ENCODE measurements at places on chromosomes 5 and 9.

DNA sequence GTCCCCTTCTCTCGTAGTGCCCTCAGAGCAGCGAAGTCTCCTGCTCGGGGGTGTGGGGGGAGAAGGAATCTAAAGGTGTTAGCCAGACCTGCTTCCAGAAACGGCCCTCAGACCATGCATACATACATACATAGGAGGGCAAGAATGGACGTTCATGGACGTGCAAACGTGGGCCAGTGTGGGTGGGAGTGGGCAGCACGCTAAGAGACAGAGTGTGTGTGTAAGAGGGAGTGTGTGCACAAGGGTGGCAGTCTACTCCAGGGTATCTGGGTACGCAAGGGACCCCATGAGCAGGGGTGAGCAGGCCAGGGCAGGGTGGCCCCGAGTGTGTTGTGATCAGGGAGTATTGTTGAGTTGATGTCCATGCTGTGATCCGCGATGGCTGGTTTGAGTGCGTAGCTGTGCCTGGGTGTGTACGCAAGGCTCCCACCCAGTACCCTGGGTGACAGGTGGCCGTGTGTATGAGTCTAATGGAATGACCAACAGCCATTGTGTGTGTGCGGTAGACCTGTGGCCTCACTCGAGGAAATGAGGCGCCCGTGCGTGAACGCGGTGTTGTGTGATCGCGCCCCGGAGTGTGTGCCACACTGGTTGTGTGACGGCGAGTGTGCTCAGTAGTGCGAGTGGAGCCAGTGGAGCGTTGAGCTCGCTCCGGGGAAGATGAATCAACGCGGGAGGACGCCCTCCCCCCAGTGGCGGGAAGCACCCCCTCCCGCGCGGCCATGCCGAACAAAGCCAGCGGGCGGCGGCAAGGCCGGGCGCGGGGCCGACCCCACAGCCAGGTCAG, 826 bp downstream of the GPRIN1 start:
- no peak for DNase-seq

GRCh38 chr5:120146787-120147186, 317.3 kb upstream of the PRR16 start:
- no peak for DNase-seq

- DNase-seq, result no peak
Measured at GRCh38 chr9:84916769-84917168, 247.2 kb downstream of the NTRK2 start.

- no peak for DNase-seq
Measured at GRCh38 chr9:135039916-135040645, 47.4 kb upstream of the OLFM1 start.

GRCh38 chr9:68627594-68627993, 77.4 kb upstream of the PIP5K1B start:
- DNase-seq, result no peak

DNA sequence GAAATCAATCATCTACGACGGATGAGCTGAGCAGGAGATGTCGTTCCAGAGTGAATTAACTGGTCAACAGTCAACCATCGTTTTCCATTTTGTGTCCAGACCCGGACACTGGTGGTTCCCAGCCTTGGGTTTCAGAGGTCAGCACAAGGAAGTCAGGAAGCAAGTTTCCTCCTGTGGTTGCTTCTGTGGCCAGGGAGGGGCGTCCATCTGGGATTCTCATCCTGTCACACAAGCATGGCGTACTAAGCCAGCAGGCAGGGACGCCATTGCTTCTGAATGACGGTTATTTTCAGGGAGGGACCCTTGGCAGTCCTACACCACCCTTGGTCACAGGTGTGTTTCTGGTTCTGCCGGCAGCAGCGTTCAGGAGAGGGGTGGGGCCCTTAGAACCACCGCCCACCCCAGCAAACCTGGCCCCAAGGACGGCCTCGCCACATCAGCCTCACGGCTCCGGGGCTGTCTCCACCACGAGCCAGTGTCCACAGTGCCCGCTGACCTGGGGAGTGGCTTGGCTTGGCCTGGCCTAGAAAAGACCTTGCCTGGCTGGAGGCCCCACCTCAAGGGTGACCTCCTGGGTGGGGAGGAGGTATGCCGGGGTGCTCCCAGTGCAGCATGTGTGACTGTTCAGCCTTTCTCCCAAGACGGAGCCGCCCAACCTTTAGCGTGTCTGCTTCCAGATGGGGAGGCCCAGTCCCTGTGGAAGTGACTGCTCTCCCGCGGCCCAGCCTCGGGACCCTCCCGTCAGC, 25.2 kb downstream of the NDUFS6 start:
- DNase-seq, result no peak

GRCh38 chr9:127316586-127317323, 52.2 kb downstream of the GARNL3 start:
- DNase-seq, result no peak

GRCh38 chr9:38001430-38001829, 67.6 kb downstream of the SHB start:
- no peak for DNase-seq

DNA sequence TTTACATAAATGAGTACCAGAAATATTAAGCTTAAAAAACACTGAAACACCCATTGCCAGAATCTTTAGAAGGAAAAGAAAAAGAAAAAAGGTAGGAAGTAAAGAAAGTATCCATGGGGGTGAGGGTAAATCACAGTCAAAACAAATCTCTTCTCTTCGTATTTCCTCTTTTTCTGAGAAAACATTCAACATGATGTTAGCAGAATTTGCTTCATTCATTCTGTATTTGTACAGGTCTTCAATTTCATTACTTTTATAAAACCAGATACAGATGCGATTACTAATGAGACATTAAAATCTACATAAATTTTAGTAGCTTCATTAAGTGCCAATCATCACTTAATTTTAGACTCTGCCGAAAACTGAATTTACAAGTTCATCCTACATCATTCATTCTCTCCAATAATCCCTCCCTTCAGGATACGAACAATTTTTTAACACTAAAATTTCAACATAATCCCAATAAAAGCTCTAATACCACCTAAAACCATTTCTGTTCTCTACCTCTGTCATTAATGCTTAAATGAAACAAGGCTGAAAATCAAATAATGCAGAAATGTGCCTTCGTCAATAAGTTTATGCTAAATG, 7.0 kb downstream of the NR3C1 start:
- no peak for DNase-seq

GRCh38 chr5:103590221-103590620, 27.6 kb upstream of the NUDT12 start:
- no peak for DNase-seq

- DNase-seq, result no peak
Measured at GRCh38 chr5:177003649-177004048, 2.9 kb downstream of the UIMC1 start.

DNA sequence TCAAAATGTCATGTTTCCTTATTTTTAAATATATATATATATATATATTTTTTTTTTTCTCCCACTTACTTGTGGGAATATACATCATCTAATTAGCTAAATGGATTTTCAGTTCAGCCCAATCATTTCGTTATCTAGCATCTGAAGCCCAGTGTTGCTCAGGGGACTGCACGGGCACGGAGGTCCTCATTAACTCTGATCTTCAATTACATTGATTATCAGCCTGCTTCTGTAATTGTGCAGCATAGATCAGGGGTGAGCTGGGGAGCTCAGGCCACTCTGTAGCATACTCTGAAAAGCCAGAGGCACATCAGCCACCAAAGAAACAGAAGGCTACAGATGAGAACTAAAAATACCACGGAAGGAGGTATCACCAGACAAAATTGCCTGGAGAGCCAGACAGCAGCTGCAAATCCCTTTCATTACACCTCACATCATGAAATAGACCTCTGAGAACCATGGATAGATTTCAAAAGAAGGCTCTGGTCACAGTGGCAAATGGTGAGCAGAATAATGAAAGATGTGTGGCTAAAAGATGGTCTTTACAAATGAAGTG, 326.4 kb downstream of the TRIM32 start:
- no peak for DNase-seq

- no peak for DNase-seq
Measured at GRCh38 chr9:91349115-91349555, 12.6 kb downstream of the AUH start.

GRCh38 chr9:136803551-136804508, 3.9 kb upstream of the RABL6 start:
- DNase-seq, result no peak

DNA sequence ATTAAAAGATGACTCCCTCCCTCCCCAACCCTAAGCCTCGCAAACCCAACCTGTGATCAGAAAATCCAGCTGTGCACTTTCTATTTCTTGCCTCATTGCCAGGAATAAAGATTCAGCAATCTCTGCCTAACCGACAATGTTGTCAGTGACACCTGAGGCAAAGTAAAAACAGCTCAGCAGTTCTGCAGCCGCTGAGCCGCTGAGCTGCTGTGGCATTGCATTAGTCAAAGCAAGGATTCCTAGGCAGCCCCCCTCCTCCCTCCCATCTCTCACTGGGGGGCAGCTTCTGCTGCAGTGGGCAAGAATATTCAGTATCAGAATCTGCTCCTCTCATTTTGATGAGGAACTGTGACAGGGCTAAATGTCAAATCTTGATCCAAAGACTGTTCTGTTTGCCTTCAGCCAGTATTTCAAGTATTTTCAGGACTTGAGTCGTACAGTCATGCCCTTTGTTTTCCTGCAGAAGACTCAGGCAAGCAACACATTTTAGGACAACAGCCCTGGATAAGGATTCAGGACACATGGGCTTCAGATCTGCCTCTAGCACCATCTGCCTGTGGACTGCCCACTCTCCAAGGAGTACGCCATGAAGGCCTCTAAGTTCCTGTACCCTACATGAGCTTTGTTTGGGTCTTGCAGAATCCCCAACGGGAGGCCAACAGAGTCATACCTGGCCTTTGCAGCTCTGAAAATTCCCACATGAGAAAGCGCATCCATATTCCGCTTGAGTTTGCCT, 41.1 kb upstream of the DAP start:
- no peak for DNase-seq

GRCh38 chr5:135399794-135400542, 937 bp upstream of the MACROH2A1 start:
- DNase-seq, result no peak

DNA sequence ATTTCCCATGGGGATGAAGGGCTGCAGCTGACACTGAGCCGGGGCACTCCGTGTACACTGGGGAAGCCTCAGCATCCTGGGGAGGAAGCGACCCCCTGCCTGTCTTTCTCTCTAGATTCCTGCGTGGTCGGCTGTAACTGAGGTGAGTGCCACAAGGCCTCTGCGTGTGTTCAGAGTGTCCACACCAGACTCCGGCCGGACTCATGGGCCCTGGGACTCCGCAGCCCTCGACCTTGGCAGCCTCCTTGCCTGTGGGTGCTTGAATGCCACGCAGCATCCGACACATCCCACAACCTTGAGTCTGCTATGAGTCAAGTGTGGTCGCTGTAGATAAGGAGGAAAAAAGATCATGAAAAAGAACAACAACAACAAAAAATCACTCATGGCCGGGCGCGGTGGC, 23.4 kb downstream of the PAEP start:
- no peak for DNase-seq

GRCh38 chr5:132653716-132654115, 4.3 kb upstream of the IL13 start:
- DNase-seq, result no peak

- no peak for DNase-seq
Measured at GRCh38 chr5:17398431-17398830, 99.6 kb upstream of the TAF11L2 start.

GRCh38 chr9:137878146-137878941, 762 bp downstream of the CACNA1B start:
- no peak for DNase-seq

DNA sequence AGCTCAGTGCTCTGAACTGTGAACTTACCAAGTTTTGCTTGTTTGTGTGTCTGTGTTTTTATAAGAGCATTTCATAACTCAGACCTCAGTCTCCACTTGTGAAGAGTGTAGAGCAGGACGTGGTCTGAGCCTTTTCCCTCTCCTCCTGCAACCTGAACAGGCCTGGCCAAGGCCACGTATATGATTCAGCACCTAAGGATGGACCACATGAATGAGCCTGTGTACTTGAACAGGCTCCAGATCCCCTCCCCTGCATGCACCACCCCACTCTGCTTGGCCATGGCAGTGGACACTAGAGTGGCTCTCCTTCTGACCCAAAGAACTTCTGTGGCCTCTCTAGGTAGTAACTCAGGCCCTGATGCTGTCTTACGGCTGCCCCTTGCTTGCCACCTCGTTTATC, 125.9 kb upstream of the FSTL4 start:
- no peak for DNase-seq

DNA sequence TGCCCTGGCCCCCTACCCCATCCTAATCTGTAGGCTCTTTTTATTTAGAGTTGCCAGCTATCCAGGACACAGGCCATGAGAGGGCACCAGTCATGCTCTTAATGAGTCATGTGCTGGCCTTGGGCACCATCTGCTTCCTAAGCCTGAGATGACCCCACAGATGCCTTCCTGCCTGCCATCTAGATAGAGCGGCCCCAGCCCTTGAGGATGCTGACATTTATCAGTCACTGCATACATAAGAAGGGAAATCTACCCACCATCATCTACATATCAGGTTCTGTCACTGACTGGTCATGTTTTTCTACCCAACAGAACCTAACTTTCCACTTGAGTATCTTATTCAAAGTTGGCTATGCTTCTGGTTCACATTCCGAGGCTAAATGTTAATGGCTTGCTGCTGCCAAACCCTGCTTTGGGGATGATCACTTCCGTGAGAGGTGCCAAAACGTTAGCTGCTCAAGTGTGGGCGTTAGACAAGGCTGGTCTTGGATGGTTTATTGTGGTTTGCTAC, 49.9 kb upstream of the TTC23L start:
- no peak for DNase-seq

- no peak for DNase-seq
Measured at GRCh38 chr5:67082941-67083340, 113.7 kb downstream of the CD180 start.

- no peak for DNase-seq
Measured at GRCh38 chr5:172769616-172770373, 1.2 kb downstream of the DUSP1 start.

- no peak for DNase-seq
Measured at GRCh38 chr9:134458207-134459108, 132.2 kb downstream of the RXRA start.

DNA sequence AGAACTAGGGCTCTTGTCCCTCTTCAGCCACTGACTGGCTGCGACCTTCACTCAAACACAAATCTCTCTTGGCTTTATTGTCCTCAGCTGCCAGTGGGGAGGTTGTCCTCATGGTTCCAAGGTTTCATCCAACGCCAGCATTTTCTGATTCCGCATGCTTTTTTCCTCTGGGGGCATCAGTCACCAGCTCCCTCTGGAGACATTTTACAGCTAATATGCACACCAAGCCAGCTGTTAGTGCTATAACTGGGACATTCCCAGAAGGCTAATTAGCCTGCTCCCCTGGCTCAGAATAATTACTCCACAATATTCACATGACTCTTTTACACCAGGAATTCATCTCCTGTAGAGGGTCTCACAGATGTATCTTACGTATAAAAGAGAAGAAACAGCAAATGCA, 193.6 kb upstream of the ANKRD55 start:
- DNase-seq, result no peak

- no peak for DNase-seq
Measured at GRCh38 chr5:204966-205670, 12.8 kb downstream of the CCDC127 start.

GRCh38 chr5:53446908-53447307, 33.5 kb upstream of the FST start:
- DNase-seq, result no peak

All from activated gamma-delta T cell treated with Interleukin-2 at 50 U/mL for 16 hours (primary cell).